ENCODE measurements at places on chromosomes 7 and 10.

GRCh38 chr10:99659868-99660366 lies 608 bp downstream of the ENTPD7 start:
- no peak for DNase-seq

- DNase-seq: no peak
These were observed 14.4 kb downstream of the ALKBH4 start for GRCh38 chr7:102450242-102450641.

GRCh38 chr7:36652431-36652830 lies 71.9 kb downstream of the AOAH start:
- DNase-seq: no peak

DNA sequence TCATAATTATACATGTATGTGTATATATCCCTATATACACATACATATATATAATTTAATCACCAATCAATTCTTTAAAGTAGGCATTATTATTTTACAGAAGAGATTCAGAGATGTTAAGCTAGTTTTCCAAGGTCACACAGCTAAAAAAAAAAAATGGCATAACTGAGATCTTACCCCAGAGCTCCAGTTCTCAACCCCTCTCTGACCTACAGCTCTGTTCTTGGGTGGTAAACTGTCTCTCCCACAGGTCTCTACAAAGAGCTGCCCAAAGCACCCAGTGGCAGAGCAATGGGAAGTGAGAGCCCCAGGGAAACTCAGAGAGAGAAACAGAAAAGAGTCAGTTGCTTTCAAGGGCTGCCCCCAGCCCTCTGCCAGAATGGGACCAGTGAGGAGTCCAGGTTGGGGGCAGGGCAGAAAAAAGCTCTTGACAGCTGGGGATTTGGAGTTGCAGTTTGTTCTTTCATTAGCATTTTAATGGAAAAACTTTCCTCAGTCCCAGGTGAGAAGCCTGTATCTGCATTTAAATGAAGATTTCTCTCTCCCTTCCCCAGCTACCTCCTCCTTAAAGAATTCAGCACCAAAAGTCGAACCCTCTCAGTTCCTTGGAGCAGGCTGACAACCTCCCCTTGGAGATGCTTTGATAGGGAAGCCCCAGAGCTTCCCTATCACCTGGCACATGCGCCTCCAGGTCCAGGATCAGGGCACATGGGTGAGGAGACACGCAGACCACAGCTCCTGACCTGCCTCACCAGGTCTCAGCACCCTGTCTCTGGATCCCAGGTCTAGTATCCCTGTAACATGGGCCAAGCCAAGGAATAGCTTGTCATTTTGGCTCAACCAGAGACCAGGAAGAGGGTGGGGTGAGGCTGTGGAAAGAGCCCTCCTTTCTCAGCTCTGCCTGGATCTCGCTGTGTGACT lies 388.1 kb downstream of the PLXNA4 start:
- no peak for DNase-seq

- DNase-seq: no peak
These were observed 76.4 kb downstream of the OAT start for GRCh38 chr10:124342136-124342820.

DNA sequence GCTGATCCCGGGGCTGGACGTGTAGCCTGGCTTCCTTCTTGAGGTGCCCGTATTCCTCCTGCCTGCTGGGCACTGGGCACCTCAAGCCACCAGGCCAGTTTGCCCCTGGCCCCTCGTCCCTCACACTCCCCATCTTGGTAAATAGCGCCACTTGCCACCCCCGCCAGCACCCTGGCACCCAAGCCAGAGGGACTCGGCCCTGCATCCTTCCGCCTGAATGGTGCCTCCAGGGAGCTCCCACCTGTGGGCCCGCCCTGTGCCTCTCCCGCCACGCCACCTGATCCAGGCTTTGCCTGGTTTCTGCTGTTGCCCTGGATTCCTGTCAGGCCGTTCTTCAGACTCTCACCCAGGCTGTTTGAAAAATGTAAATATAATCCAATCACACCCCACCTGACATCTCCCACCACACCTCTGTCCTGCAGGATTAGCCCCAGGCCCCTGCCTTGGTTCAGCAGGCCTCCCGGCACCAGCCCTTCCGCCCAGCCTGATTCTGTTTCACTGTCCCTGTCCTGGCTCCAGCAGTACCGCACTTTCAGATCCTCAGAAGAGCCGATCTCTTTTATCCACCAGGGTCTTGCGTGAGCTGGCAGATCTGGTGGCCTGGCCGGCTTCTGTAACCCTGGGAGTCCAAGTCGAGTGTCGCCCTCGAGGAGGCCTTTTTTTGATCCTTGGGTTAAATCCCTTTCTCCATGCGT lies 33.8 kb downstream of the WIPI2 start:
- no peak for DNase-seq

GRCh38 chr7:4134631-4135030 lies 547.5 kb upstream of the FOXK1 start:
- no peak for DNase-seq

- DNase-seq: no peak
These were observed 4.4 kb upstream of the NUP205 start for GRCh38 chr7:135553346-135553745.

DNA sequence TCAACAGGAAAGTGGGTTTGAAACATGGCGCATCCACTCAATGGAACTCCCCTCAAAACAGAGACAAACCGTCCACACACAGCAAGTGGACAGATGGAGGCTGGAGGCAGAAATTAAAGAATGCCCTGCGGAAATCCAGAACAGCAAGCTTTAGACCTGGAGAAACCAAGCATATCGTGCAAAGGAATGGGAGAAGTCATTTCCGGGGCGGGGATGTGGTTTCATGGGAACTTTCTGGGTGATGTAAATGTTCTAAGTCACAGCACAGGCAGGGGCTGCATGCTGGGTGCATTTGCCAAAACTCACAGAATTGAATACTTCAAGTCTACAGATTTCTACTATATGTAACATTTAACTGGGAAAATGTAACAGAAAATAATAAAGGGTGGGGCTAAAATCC lies 213.0 kb downstream of the PTPRN2 start:
- no peak for DNase-seq

- DNase-seq: no peak
These were observed 8.5 kb upstream of the ZNF786 start for GRCh38 chr7:149099058-149099457.

GRCh38 chr7:140696024-140696679 lies 356 bp upstream of the NDUFB2 start:
- DNase-seq: peak; percentile 47

- DNase-seq: no peak
These were observed 114.6 kb downstream of the PIP4K2A start for GRCh38 chr10:22599636-22600228.

DNA sequence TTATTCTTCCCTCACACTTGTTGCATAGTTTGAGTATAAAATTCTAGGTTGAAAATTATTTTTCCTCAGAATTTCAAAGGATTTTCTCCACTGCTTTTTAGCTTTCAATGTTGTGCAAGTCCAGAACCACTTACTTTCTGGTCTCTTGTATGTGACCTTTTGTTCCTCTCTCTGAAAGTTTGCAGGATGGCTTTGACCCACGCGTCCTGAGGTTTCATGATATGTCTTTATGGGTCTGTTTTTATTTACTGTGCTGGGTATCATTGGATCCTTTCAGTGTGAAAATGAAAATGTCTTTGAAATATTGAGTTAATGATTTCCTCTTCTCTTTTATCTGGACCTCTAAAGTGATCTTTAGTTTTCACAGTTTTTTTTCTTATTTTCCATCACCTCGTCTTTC lies 38.5 kb downstream of the C1GALT1 start:
- DNase-seq: no peak

GRCh38 chr10:79142064-79142491 lies 73.3 kb downstream of the ZMIZ1 start:
- no peak for DNase-seq

GRCh38 chr10:125004571-125005311 lies 62.8 kb downstream of the ZRANB1 start:
- DNase-seq: no peak

- no peak for DNase-seq
These were observed 92.1 kb downstream of the SRI start for GRCh38 chr7:88127637-88128290.
